ENCODE measurements at places on chromosomes 1 and 21.

GRCh38 chr1:243345205-243345604 lies 89.4 kb downstream of the SDCCAG8 start:
- no peak for DNase-seq

GRCh38 chr1:40919475-40920011 lies 57.4 kb upstream of the CITED4 start:
- DNase-seq = no peak

- no peak for DNase-seq
These were observed 2.4 kb downstream of the SPRTN start for GRCh38 chr1:231340328-231341013.

GRCh38 chr1:50080904-50081586 lies 27.7 kb upstream of the ELAVL4 start:
- DNase-seq = no peak

- no peak for DNase-seq
These were observed 21.4 kb downstream of the TMPRSS15 start for GRCh38 chr21:18382141-18382540.

DNA sequence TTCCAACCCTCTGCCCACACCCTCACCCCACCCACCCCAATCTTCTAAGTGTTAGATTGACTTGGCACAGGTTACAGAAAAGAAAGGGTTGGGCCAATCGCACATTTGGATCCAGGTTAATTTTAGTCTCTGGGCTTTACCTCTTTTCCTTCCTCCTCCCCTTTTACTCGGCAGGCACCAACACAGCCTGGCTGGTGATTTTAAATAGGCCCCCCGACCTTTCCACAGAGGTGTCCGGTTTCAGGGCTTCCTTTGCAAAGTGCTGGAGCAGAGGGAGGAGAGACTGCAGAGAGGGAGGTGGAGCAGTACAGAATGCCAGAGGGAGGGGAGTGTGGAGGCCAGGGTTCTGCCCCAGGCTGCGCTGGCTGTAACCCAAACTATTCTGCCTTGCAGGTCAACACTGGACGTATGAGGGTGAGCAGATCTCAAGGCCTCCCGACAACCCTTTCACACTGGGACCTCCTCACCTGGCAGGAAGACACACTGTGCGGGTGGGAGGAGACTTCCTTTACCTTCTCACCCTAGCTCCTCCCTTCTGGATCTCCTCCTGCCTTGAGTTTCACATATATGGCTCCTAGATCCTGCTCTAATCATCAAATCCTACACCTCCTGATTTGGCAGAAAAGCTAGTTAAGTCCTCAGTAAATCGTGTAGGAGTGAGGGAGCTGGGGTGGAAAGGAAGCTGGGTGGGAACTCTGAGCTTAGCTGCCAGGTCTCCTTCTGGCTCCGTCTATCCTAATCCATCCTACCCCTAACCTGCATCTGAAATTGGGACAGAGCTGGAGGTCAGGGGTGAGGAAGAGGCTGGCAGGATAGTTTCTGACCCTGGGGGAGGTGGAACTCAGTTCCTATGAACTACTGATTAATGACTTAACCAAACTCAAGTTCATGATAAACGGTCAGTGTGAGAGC lies 2.4 kb downstream of the CA14 start:
- no peak for DNase-seq

DNA sequence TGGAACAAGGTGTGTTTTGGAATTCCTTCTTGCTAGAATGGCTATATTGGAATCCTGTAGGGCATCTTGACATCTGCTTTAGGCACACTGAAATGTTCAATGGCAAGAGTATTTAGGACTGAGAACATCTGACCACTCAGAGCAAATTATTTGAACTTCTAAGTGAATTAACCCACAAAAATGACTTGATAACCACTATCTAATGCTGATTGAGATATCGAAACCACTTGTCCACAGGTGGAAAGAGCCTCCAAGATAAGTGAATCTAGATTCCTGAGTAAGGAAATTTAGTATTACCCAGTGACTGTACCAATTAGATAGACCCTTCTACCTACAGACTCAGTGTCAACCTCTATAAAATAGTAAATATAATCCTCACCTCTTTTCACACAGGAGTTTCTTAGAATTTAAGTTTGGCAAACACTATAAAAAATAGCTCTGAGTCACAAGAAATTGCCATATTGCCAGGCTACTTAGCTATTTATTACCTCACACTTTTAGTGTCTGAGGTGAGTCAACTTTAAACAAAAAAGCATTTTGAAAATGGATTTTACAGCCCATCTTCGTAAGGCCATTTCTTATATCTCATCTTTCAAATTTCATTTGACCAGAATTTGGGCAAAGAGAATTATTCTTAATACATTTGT lies 421.8 kb downstream of the PTBP2 start:
- DNase-seq = no peak

DNA sequence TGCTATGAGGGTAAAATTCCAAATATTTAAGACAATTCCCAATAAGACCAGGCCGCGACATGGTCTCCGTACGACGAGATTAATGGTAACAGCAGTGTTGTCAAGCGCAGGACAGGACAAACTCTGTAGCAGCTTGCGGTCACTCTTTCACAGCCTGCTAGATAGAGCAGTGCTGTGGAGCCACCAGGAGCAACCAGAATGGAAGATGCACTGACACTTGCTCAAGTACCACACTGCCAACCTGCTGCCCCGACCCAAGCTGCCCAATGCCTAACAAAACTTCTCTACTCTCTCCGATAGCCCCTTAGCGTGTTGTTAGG lies 636 bp downstream of the WARS2 start:
- no peak for DNase-seq

GRCh38 chr21:24995216-24995615 lies 612.1 kb downstream of the MRPL39 start:
- no peak for DNase-seq

DNA sequence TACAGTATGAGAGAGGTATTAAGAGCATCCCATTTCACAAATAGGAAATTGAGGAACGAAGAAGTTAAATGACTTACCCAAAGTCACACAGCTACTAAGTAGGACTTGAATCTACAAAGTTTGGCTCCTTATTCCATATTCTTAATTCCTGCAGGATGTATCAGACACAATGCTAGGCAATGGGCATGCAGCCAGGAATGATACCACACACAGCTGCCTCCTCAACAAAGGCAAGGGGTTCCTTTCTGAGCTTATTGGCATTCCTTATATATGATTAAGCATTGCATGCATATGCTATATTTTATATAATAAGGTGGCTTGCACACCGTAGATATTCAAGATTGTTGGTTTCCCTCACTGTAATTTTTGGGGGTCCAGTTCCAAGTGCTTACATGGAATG lies 34.2 kb upstream of the JUN start:
- no peak for DNase-seq

- DNase-seq = peak; percentile 27
These were observed 1.8 kb downstream of the DNAJB4 start for GRCh38 chr1:78006521-78006920.

DNA sequence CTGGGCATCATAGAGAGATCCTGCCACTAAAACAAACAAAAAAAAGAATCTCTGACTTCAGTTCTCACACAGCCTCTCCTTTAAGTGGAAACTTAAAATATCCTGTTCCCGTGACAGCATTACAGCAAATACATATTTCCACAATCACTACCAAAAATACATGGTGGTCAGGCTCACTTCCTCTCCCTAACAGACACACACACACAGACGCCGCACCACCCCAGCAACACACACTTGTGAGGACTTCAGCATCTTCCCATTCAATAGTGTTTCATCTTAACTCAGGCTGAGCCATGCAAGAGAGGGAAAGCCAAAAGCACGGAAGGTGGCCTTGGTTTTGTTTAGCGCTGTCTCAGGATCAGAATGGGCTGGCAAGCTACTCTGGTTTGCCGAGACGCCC lies 21.9 kb downstream of the KIAA1614 start:
- no peak for DNase-seq

DNA sequence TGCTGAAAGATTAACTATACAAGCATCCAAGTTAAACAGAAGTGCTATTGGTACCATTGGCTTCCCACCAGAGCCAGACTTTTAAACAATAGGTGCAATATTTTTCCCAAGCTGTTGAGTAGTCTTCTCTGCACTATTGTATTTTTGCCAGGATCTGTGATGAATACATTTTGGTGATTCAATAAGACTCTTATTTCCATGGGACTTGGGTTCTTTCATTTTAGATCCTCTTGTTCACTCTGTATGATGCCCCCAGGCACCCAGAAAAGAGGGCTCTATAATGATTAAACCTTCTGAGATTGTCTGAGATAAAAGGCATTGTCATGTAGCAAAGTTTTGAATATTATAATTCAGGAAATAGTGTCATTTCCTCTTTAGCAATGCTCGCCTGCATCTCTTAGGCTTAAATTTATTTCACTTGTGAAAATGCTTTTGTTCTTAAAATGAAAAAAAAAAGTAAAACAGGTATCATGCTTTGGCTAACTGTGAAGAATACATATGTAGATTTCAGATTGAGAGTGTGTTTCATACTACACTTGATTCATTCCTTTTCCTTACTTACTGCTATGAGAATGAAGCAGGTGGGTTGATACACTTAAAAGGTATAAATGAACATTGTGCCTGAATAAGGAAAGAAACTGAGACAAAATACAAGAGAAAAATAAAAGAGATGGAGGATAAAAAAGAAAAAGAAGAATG lies 275.0 kb downstream of the HMCN1 start:
- no peak for DNase-seq

- no peak for DNase-seq
These were observed 48.5 kb upstream of the EDEM3 start for GRCh38 chr1:184803180-184803492.

DNA sequence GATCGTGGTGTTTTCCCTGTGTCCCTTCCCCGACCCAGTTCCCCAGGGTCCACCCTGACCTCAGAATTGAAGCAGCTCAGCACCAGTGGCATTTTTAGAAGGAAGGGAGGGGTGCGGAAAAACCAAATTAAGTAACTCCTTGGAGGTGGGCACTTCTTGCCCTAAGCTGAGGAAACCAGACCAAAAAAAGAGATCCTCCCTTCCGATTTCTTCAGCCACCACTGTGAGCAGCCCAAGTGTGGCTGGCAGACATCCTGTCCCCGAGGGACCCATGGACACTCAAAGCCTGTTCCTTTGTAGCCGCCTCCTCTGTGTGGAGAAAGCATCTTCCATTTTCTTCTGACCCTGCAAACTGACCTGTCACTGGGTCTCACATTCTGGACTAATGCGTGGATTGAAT lies 31.3 kb downstream of the KIRREL1 start:
- no peak for DNase-seq

Data from erythroblast (primary cell).